ENCODE measurements at places on chromosomes 11 and 22.
A peak's percentile ranks its signal among the peaks of the same experiment; 100 is the strongest.

- DNase-seq: no peak
These were observed 8.7 kb upstream of the HEPACAM start for GRCh38 chr11:124944565-124944964.

DNA sequence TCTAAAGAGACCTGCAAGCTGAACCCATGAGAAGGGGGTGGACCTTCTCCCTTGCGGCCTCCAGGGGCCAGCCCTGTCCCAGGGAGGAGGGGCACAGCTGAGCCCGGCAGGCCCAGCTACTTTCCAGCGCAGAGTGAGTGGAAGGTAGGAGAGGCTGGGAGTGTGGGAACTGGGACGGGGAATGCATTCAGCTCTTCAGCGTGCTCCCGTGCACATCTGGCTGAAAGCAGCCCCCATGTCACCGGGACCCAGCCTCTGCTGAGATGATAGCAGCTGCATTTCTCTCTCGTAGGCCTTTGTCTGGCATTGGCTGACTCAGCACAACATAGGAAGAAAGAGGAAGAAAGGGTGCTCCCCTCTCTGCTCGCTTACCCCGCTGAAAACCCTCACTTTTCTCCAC is 951.5 kb downstream of the TBC1D22A start:
- DNase-seq: no peak

GRCh38 chr11:73141031-73141308 is 1.1 kb downstream of the FCHSD2 start:
- peak; percentile 8 for DNase-seq

DNA sequence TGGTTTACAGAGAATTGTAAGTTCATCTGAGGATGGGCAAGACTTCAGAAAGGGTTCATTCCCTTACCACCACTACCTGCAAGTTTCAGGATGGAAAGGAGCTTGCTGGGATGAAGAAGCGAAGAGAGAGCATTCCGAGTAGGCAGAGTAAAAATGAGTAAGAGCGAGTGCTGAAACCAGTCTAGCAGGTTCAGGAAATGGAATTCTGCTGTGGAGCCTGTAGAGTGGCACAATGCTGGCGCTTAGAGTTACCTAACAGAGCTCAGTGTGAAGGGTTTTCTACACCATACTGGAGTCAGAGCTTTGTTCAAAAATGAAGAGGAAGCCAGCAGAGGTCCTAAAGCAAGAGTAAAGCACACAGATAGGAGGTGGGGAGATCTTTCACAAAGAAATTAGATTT is 179.2 kb upstream of the ZC3H12C start:
- DNase-seq: no peak

- no peak for DNase-seq
These were observed 8.5 kb downstream of the BACE1-AS start for GRCh38 chr11:117299351-117300282.

Measured in activated T-helper 1 cell treated with anti-CD3 and anti-CD28 coated beads, Interleukin-2, amount 50 U/mL, for 16 hours (primary cell).